ENCODE measurements at places on chromosomes 13 and 19.

DNA sequence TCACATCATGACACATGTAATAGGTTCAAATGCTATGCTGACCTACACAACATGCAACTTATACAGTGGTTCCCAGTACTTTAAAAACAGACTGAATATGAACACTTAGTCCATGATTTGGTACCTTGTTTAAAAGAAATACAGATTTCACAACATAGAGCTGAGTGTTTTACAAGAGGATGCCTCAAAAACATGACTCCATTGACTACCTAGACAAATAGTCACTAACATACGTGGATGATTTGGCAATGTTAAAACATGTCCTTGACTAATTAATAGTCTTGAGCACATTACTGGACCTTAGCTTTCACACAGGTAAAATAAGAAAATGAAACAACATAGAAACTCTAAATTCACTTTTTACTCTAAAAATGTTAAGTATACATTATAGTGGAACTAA is 300.1 kb downstream of the DIAPH3 start:
- no peak for DNase-seq

- DNase-seq: no peak
These were observed 115.4 kb upstream of the USP29 start for GRCh38 chr19:57004418-57004817.

- peak; percentile 45 for DNase-seq
These were observed 157.2 kb downstream of the TM9SF2 start for GRCh38 chr13:99658261-99658991.

DNA sequence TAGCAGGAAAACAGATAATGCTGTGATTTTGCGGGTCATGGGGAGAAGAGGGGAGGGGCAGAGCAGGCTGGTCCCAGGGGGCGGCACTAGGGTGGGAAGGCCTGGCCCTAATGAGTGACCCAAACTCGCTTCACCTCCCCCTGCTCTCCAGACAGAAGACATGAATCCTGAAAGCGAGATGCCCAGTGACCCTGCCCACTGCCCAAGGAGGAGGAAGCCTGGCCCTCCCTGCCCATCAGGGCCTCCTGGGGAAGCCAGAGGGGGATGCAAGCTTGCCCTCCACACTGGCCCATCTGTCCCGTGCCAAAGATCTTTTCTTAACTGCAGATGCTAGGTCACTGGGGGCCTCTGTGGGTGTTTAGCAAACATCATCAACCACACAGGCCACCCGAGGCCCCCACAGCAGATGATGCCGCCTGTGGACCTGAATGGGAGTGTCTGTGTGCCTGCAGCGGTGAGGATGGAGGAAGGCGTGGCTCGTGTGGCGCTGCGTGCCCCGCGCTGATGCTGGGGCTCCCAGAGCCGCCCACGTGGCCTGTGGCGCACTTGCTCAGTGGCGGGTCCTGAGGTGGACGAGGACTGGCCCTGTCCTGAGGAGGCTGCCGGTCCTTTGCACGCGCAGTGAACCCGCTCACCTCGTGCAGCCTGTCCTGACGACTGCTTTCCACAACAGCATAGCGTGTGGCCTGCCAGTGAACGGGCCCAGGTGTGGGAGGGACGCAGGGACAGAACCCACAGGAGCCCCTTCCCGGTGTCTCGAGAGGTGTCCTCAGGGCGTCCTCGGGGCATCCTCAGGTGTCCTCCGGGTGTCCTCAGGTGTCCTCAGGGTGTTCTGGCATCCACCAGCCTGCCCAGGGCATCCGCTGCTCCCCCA is 80.5 kb upstream of the MCF2L start:
- no peak for DNase-seq

DNA sequence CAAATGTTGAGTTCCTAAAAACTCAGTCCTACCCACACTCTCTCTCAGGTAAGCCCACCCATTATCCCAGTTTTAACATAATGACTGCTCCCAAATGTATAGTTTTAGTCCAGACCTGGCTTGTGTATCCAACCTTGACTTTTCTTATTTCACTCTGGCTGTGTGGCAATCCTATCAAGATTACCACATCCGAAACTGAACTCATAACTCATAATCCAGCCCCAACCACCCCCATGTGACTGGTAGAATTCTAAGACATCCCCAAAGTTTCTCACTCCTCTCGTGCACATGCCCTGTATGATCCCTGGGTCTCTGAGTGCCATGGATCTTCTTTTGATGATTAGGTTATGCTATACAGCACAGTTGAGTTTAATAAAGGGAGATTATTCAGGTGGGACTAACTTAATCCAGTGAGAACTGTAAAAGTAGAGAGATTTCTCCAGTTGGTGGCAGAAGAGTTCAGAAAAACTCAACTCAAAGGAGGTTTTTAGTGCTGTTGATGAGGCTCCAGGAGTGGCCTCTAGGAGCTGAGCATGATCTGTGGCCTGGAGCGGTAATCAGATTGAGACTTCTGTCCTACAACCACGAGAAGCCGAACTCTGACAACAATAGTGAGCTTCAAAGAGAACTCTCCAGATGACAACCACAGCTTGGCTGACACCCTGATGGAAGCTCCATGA is 413.4 kb downstream of the ZNF536 start:
- no peak for DNase-seq

- no peak for DNase-seq
These were observed 118.0 kb downstream of the KL start for GRCh38 chr13:33134213-33134612.
